SIG-M5 (cell line): ENCODE measurements at places on chromosomes 5 and 9.
A peak's percentile ranks its signal among the peaks of the same experiment; 100 is the strongest.

- no peak for DNase-seq
Observed at GRCh38 chr9:95506678-95507463, 9.9 kb downstream of the PTCH1 start.

DNA sequence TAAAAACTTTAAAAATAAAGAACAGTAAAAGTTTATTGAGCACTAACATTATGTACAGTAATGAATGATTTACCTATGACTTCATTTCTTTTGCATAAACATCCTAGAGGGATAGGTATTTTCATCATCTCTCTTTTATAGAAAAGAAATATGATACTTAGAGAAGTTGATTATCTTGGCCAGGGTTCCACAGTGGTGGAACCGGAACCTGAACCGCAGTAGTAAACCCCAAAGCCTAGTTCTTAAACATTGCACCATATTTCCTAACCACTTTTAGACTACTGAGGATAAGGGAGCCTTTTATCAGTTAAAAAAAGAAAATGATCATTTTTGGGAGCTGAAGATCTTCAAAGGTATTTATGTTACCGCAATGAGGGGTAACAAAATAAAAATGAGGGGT, 205.7 kb upstream of the SGCD start:
- DNase-seq, result no peak

DNA sequence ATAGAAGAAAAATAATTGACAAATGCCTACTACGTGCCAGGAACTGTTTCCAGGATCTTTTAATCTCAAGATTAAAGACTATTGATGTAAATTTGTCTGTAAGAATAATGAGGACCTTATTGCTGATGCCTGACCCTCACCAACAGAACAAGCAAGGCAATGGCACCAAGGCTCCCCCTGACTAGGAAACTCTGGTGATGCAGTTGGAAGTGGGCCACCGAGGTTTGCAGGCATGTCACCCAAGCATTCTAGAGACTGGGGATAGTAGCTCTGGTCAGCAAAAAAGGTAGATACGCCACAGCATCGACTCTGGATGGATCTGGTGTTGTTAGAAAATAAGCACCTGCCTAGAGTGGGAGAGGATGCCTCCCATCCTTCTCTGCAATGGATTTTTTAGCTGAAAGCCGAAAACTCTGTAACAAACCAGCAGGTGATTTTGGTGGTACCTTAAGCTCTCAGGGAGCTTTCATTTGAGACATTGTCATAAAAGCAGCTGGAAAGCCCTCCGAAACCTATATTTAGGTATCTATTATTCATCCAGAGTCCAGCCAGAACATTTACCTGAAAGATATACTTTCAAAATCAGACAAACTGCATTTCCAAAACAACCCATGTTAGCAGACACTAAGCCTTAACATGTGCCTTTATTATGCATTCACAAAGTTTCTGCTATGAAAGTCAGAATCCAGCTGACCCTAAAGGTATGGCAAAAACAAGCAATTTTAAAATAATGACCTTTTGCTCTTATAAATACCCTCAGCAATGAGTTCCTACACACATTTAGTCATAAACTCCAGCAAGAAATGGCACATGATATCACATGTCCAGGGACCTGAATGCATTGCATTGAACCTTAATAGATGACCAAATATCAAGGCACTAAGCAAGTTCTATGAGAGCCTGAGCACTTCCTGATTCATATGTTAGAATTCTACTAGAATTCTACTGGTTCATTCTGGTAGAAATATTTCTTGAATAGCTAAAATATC, 308.4 kb downstream of the PDE4D start:
- DNase-seq, result no peak

DNA sequence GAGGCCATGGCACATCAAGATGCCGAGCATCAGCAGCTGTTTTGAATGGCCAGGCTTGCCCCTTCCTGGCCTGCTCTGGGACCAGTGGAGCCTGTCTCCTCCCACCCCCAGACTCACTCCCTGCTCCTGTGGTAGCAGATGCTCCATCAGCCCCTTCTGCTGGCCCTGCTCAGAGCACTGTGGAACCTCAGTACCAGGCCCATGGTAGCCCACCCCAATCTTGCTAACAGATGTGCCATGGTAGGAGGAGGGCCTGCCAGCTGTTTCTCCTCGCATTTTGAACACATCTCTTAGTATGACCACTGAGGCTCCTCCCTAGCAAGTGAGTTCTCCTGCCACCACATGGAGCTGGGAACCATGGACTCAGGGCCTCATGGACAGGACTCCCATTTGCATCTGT, 29.5 kb downstream of the COL27A1 start:
- no peak for DNase-seq

DNA sequence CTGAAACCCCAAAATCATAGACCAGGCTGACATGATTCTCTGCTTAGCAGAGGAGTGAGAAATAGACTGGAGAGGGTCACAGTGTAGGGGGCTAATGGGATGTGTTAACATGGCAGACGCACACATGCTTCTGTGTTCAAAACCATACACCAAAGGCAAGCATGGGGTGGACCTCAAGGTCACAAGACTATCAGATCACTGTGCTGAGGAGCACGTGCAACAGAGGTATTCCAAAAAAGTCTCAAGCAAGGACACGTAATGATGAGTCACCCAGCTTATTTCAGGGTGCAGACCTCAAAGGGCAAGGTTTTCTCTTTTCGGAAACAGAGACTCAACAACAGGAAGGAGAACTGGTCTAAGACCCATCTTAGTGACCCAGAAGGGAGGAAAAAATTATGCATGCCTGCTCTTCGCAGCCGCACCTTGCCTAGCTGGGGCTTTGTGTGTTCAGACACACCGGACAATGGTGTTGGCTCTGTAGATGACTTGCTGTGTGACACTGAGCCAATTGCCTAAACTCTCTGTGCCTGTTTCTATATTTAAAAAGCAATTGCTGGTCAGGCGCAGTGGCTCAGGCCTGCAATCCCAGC, 20.3 kb downstream of the WHRN start:
- peak; percentile 37 for DNase-seq

GRCh38 chr5:143427122-143427735, 23.7 kb upstream of the NR3C1 start:
- DNase-seq, result no peak

DNA sequence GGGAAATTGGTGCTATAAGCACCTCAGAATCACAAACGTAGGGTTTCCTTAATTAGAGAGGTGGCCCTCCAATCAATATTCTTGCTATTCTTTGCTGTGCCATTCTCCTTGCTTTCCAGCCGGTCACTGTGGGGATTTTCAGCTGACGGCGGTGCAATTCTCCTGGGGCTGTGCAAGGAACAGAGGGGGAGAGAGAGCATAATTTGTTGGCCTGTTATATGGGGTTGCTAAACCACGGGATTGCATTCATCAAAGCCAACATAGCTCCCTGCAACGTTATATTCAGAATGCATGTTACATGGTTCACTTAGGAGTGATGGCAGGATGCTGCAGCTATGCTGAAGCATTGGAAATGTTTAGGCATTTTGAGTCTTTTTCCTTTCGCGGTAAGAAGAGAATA, 441.3 kb upstream of the CLINT1 start:
- DNase-seq, result no peak

GRCh38 chr9:98575379-98576346, 133.1 kb downstream of the GABBR2 start:
- DNase-seq, result no peak

GRCh38 chr5:149756354-149756753, 26.2 kb downstream of the PPARGC1B start:
- DNase-seq, result no peak

DNA sequence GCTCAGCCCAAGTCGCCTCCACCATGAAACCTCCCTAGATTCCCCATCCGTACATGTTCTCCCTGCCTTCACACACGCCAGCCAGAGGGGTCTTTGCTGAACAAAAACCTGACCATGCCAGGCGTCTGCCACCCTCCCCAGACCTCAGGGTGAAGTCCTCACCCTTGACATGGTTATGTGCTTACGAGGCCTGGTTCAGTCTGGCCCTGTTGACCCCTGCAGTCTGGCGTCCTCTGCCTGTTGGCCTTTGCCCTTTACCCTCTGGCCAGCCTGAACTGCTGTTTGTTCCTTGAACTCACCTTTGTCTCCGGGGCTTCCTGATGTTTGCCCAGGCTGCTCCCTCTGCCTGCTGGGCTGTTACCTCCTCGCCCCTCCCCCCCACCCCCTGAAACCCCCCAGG, 29.8 kb downstream of the NCS1 start:
- no peak for DNase-seq

DNA sequence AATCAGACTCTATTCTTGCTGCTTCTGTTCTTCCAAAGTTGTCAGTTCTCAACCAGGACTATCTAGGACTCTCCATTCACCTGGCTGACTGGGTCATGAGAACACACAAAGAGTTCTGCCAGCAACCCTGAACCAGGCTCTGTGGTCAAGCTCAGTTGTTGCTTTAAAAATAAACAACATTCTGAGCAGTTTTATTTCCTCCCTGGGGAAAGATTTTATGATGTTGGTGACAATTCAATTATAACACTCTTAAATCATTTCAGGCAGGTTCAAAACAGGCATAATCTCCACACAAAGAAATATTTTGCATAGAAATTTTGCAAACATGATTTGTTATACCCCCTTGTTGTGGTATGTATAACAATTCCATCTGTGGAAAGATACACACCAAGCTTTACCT, 36.0 kb downstream of the FTMT start:
- DNase-seq, result no peak

DNA sequence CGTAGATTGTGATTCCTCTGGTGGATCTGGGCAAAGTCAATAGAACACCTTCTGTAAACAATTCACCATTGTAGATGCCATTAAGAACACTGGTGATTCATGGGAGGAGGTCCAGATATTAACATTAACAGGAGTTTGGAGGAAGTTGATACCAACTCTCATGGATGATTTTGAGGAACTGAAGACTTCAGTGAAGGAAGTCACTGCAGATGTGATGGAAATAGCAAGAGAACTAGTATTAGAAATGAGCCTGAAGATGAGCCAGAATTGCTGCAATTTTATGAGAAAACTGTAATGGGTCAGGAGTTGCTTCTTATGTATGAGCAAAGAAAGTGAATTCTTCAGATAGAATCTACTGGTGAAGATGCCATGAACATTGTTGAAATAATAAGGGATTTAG, 26.9 kb downstream of the TCERG1 start:
- DNase-seq, result no peak

DNA sequence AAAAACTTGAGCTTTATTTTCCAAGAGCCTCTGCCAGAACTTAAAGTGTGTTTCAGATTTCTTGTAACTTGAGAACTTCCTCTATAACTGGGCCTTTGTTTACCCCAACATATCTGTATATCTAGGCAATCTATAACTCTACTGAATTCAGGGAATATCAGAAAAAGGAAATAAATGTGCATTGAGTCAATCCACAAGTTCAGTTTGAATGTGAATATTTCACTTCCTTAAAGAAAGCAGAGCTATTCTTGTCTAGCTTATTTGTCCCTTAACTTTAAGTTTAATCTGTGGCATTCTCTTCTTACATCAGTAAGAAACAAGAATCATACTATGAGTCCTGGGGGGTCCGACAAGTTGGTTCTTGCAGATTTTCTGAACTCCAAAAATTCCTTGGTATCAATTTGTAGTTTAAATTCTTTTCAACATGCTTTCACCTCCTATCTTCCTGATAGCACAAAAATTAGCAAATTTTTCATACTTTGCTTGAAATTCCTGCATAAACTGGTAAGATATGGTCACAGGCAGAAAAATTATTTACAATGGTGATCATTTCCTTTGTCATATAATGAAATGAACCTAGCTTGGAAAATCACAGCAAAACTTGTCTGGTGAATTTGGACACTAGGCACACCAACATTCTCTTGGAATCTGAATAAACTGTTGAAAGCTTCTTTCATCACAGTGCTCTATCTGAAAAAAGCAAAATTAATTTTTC, 19.8 kb upstream of the ITGA1 start:
- no peak for DNase-seq

- no peak for DNase-seq
Observed at GRCh38 chr5:141910271-141910673, 13.4 kb upstream of the DELE1 start.

DNA sequence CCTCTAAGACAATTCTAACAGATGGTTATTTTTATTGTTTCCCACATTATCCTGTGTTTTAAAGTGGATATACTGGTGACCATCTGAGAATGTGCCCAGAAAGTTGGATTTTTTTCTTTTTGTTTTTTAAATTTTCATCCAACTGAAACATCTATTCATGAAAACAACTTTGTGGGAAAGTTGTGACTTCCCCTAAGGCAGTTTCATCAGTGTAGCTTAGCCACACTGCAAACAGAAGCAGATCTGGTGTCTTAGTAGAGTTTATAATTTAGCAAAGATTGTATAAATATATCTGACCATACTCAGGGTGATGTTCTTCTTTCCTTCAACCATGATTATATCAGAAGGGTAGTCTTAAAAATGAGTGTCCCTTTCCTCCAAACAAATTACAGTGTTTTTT, 1241.3 kb downstream of the MAT2B start:
- DNase-seq, result no peak

DNA sequence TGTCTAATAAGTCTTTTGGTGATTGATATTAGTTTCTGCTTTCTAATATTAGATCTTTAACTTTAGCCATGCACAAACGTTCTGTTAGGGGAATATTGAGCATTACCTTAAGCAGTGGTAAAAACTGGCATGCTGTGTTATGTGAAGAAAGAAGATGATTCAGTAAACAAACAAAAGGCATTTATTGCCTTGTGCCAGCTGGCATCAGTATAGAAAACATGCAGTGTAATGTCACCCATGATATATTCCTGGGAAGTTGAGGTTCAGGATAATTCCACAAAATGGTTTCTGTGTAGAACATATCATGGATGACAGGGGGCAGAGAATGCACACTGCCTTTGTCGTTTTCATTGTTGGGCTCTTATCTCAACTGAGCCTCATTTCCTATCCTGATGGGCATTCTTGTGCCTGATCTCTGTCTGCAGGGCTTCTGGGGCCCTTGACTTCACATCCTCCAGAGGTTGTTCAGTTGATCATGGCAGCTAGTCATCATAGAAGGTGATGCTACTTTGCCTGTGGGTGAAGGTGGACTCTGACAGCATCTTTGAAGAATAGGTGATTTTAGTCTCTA, 24.2 kb downstream of the LRRTM2 start:
- DNase-seq, result no peak

DNA sequence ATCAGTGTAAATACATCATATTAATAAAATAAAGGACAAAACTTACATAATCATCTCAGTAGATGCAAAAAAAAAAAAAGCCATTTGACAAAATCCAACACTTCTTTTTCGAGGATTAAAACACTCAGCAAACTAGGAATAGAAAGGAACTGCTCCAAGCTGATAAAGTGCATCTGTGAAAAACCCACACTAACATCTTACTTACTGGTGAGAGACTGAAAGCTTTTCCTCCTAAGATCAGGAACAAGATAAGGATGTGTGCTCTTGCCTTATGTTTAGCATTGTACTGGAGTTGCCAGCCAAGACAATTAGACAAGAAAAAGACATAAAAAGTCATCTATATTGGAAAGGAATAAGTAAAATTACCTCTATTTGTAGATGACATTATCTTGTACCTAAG, 120.2 kb upstream of the SAP30L start:
- no peak for DNase-seq

GRCh38 chr5:97488126-97488668, 305.1 kb upstream of the RIOK2 start:
- no peak for DNase-seq

DNA sequence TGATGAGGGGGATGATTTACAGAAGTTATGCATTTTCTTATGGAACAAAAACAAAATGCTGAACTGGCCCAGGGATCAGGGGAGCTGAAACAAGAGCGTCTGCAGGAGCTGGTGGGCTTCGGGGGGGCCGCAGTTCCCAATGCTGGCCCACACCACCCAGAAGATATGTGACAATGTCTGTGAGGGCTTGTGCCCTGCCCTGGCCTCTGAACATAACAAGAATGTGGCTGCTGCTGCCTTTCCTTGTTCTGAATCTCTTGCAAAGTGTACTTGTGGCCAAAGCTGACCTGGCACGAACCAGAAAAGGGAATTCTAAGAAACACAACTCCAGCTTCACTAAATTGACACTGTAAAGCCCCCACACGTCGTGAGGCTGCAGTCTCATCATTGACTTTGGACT, 66.7 kb downstream of the SEC61B start:
- no peak for DNase-seq
